CD8-positive, alpha-beta T cell (primary cell): ENCODE measurements at places on chromosomes 4 and X.

DNA sequence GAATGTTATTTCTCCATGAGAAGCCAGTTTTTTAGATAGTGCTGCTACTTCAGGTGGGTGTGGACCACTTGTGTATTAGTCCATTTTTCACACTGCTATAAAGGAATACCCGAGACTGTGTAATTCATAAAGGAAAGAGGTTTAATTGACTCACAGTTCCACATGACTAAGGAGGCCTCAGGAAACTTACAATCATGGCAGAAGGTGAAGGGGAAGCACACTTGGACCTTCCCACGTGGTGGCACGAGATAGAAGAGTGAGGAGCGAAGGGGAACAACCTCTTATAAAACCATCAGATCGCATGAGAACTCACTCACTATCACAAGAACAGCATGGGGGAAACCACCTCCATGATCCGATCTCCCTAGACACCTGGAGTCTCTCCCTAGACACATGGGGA is 3.4 kb upstream of the PPID start:
- no peak for DNase-seq

DNA sequence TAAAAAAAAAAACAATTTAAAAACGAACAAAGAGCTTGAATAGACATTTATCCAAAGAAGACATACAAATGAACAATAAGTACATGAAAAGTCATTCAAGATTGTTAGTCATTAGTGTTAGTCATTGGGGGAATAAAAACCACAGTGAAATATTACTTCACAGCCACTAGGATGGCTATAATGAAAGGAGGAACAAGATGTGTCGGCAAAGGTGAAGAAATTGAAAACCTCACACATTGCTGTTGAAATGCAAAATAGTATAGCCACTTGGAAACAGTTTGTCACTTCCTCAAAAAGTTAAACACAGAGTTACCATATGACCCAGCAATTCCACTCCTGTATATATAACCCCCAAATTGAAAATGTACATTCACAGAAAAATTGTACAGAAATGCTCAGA is 45.2 kb upstream of the SLC39A8 start:
- no peak for DNase-seq

DNA sequence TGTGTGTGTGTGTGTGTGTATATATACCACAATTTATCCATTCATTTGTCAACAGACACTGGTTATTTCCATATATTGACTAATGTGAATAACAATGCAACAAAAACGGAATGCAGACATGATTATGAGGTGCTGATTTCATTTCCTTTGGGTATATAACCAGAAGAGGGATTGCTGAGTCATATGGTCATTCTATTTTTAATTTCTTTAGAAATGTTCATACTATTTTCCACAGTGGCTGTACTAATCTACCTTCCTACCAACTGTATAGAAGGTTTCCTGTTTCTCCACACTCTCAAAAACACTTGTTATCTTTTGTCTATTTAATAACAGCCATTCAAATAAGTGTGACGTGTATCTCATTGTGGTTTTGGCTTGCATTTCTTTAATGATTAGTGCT is 269.9 kb downstream of the OPHN1 start:
- no peak for DNase-seq

- no peak for DNase-seq
Measured at GRCh38 chrX:23610495-23610894, 56.8 kb upstream of the PRDX4 start.

GRCh38 chr4:156242390-156242789 is 288.7 kb upstream of the CTSO start:
- DNase-seq, result no peak

DNA sequence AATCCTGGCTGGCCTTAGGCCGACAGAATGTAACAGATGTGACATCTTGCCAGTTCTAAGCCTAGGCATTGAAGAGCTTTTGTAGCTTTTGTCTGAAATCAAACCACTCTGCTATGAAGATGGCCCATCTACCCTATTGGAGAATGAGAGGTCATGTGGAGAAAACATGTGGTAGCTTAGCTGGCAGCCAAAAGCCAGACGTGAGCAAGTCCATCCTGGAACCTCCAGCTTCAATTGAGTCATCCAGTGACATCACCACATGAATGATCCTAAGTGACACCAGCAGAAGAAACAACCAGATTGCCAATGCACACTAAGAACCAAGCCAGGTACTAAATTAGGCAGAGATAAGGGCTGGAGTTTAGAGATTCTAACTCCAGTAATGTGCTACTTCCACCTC is 154.8 kb upstream of the ZFP42 start:
- DNase-seq, result no peak

GRCh38 chr4:156865451-156865850 is 106.1 kb downstream of the PDGFC start:
- DNase-seq, result no peak

DNA sequence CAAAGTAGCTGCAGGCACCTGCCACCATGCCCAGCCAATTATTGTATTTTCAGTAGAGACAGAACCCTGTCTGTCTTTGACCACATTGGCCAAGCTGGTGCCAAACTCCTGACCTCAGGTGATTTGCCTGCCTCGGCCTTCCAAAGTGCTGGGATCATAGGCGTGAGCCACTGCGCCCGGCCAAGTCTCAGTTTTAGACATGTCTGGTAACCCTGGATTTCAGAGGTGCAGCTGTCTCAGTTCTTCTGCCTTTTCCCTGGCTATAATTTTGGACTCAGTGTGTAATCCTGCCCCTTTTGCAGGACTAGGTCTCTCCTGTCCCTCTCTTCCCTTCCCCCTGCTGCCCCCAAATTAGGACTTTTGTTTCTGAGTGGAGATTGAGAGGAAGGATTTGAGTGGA is 46.6 kb downstream of the FAM193A start:
- DNase-seq, result no peak

GRCh38 chr4:78218260-78218659 is 161.1 kb downstream of the FRAS1 start:
- DNase-seq, result no peak

DNA sequence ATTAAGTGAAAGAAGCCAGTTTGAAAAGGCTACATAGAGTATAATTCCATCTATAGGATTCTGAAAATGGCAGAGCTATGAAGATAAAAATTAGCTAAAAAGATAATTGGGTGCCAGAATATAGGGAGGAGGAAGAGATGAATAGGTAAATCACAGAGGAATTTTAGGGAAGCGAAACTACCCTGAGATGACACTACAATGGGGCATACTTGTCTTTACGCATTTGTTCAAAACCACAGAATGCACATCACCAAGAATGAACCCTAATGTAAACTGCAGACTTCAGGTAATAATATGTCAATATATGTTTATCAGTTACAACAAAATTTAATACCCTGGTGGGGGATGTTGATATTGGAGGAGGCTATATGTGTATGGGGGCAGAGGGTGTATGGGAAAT is 1342.9 kb downstream of the ADGRL3 start:
- DNase-seq, result no peak

GRCh38 chrX:119389214-119389613 is 9.9 kb upstream of the SLC25A43 start:
- no peak for DNase-seq

DNA sequence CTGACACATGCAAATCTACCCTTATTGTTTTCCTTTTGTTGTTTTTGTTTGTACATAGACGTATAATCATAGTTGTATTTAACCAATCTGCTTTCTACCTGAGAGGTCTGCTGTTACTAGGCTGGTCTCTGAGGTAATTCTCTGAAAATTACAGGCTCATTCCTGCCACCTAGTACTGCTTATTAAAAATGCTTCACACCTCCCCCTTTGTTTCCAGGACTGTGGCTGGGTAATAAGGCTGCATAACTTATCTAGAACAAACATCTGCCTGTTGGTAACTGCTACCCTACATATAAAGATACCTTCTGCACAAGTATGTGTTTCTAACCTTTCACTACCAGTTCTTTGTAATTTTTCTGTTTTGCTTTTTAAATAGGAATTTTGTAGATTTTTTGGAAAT is 34.2 kb downstream of the COX7B2 start:
- DNase-seq, result no peak

- DNase-seq, result no peak
Measured at GRCh38 chr4:45663003-45663402, 460.9 kb downstream of the GABRG1 start.

DNA sequence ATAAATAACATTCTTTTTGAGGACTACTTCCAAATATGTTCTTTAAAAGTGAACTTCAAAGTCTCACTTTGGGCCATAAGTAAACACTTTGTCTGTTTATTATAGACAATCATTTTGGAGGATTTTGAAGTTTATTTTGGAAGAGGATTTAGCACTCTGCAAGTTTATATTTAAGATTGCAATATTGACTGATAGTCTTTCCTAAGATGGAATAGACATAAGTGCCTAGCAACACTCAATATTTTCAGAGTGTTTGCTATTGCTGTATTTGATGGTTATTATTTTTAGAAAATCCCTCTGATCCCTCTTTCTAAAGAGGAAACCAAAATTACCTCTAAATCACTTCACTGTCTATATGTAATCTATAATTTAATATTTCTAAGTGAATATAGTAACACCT is 42.8 kb upstream of the MAD2L1 start:
- no peak for DNase-seq

GRCh38 chr4:174266416-174266815 is 17.1 kb downstream of the FBXO8 start:
- no peak for DNase-seq

GRCh38 chr4:180949424-180950213 is 1293.6 kb upstream of the TENM3 start:
- DNase-seq, result no peak

DNA sequence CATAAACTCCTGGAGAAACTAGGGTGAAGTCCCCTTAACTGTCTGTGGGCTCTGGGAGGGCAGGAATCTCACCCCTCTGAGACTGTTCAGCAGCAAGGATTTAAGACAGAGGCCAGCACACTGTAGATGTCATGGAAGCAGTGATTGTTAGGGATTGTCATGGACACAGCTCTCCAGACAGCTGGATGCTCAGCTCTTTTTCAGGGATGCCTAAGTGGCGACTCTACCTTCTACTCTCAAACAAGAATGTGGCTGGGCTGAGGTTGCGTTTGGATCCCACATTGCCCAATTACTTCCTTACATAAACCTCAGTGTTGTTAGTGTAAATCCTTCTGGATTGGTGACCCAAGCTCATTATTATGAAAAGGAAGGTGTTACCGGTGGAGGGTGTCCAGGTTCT is 291.9 kb upstream of the VCX3A start:
- no peak for DNase-seq

DNA sequence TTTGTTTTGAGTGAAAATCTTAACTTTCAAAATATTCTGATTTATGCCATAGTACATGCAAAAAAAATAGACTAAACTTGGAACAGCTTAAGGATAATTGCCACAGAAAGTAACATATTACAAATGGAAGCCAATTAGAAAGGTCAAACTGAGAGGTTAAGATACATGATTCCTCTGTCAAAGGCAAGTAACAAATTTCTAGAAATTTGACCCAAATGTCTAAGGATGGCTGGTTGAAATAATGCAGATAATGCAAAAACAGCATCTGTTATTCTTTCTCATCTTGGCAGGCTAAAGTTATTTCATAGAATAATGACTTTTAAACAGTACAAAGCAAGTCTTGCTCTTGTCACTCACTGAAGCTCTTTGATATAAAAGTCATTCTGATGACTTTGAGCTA is 10.5 kb downstream of the FGF5 start:
- DNase-seq, result no peak

GRCh38 chr4:67635331-67635730 is 65.6 kb downstream of the UBA6 start:
- DNase-seq, result no peak

- no peak for DNase-seq
Measured at GRCh38 chr4:140790765-140791164, 34.6 kb upstream of the TBC1D9 start.

GRCh38 chr4:182884040-182884439 is 33.1 kb downstream of the DCTD start:
- no peak for DNase-seq

DNA sequence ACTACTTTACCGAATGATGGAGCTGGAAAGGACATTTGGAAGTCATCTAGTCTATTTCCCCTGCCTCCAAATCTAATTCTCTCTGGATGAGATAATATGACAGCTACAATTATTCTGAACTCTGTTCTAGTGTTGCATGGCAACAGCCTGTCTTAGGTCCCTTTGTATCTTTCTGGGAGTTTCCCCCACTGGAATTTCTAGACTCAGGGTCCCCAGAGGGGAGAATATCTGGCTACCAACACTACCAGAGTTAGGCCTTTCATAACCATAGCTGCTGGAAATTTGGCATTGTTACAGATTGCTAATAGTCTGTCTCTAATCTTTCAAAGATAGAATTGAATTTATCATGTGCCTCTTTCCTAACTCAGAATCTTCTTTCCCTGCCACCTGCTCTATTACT is 4.5 kb downstream of the MSN start:
- no peak for DNase-seq

GRCh38 chrX:120145295-120145925 is 13.0 kb upstream of the RHOXF2 start:
- no peak for DNase-seq

- no peak for DNase-seq
Measured at GRCh38 chrX:55867181-55867651, 149.7 kb downstream of the RRAGB start.

DNA sequence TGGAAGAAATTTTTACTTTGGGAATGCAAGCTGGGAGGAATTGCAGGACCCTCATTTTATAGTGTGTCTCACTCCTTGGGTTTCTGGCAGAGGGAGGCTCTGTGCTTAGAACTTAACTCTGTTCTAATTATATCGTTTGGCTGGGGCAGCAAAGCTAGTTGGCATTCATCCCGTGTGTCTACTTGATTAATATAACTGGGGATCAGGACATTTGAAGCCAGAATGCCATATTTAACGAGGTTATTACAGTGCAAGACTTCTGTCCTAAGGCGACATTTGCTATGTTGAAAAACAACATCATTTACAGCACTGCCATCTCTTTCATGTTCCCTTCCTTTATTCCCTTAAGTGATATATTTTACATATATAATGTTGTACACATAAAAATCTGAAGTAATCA is 179.1 kb upstream of the TBC1D9 start:
- DNase-seq, result no peak

- DNase-seq, result no peak
Measured at GRCh38 chr4:140854168-140854567, 98.0 kb upstream of the TBC1D9 start.

DNA sequence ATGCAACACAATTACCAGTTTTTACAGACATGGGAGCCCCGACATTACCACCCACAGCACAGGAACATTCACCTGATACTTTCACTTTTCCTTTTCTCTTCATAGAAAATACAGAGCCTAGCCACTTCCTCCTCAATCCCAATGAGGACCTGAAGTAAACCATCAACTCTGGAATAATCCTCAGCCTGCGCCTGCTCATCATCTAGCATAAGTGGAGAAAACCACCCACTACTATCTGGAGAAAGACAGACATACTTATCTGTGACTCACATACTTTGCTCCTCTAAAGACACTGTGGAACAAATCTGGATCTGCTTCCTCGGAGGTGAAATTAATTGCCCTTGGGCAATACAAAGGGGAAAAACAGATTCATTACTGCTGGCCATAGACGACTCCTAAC is 47.8 kb downstream of the ZCCHC13 start:
- no peak for DNase-seq

GRCh38 chr4:118398226-118399090 is 45.7 kb upstream of the PRSS12 start:
- DNase-seq, result no peak

GRCh38 chr4:166839615-166840251 is 394.6 kb downstream of the SPOCK3 start:
- no peak for DNase-seq

GRCh38 chrX:38817004-38817703 is 15.9 kb downstream of the MID1IP1 start:
- DNase-seq, result no peak

GRCh38 chr4:155473420-155474095 is 96.8 kb upstream of the MAP9 start:
- DNase-seq, result no peak
